ENCODE measurements at places on chromosomes 7 and 10. TPM values are rescaled to one million over a fixed set of nuclear protein-coding genes. Genes with fewer than 3 reads are reported as not detected.
A peak's percentile ranks its signal among the peaks of the same experiment; 100 is the strongest.

DNA sequence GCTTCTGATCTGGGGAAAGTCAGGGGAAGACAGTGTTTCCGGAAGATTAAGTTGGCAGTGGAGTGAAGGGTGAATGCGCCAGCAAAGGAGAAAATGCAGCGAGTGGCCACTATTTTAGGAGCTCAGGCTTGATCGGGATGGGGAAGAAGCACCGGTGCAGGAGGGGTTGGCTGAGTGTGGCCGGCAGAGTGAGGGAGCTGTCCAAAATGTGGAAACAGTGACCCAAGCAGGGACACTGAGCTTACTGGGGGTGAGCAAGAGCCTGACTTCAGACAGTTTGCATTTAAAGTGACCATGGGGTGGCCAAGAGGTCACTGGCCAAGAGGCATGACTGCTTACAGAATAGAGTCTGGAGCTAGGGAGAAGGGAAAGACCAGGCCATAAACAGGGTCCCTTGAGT lies 79.3 kb downstream of the GOLGA7B start:
- DNase-seq: no peak

Gene AMZ1
- total RNA-seq: 0.11 TPM

Gene GPR37
- 0.62 TPM for total RNA-seq

Gene GRID1
- not detected for total RNA-seq

Gene CNNM1
- total RNA-seq: not detected

DNA sequence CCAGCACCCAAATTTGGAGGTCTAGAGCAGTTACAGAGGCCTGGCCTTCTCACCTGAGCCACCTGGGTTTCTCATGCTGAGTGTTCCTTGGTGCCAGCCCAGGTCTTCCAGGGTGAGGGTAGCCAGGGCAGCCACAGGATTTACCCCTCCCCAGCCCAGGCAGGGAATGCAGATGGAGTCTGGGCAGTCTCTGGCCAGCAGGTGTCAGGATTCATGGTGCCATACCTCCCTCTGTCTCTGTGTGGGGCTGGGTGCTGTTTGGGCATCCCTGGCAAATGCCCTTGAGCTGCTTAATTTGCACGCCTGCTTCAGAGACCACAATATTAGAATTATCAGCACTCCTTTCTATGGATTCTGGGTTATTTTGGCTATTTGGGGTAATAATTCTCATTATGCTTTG lies 246.7 kb downstream of the GFRA1 start:
- DNase-seq: no peak

DNA sequence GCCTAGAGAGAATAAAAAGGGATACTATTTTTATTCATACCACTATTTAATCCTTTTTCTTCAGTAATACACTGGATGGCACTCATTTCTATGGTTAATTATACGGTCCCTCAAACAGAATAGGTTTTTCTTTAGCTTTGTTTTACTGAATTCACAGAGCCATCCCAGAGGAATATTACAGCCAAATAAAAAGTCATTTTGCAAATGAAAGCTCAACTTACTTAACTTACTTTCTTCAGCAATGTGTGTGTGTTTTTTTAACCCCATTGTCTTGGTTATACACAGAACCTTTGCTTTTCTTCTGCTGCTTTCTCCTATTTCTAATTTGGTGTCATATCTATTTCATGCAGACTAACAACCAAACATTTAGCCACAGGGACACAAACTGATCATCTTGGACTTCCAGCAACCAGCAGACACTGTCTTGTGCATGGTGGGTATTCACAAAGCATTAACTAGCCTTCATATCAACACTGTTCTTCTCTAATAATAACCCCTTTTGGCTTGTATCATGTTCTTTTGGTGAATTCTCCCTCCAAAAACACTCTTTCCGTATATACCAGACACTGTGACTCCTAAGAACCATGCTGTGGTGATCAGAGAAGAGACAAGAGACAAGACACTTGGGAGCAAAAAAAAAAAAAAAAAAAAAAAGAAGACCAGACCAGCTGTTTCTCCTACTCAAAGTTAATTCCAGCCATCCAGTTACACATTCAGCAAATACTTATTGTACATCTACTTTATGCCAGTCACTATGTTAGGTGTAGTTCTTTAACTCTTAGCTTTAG lies 40.4 kb downstream of the PIP4K2A start:
- peak; percentile 56 for DNase-seq

- DNase-seq: peak; percentile 99
Observed at GRCh38 chr10:32139223-32140073, 83.2 kb upstream of the KIF5B start.

- no peak for DNase-seq
Observed at GRCh38 chr10:133009218-133009950, 67.0 kb upstream of the CFAP46 start.
